Fibroblast of villous mesenchyme (primary cell): ENCODE measurements at places on chromosomes 1 and 21. TPM values are rescaled to one million over a fixed set of nuclear protein-coding genes. Genes with fewer than 3 reads are reported as not detected.

The CTSK gene
- total RNA-seq = 137 and 139 TPM in 2 replicates

The SLC9C2 gene
- total RNA-seq = not detected in 2 replicates

The PRPF38B gene
- total RNA-seq = 17.1 and 21.6 TPM in 2 replicates

The ATF3 gene
- 12.9 and 20.3 TPM in 2 replicates for total RNA-seq

The TTC39A gene
- 0.43 and 0.64 TPM in 2 replicates for total RNA-seq

The SARS1 gene
- total RNA-seq = 235 and 310 TPM in 2 replicates

The ABCA4 gene
- total RNA-seq = 0.43 and 0.64 TPM in 2 replicates

The OR2M3 gene
- not detected in 2 replicates for total RNA-seq

The RIMKLA gene
- total RNA-seq = under 0.01 TPM in 1 of 2 replicates, not detected in the other

The KCNJ9 gene
- total RNA-seq = not detected in 2 replicates

The OR2L5 gene
- total RNA-seq = not detected in 2 replicates

The CD1C gene
- not detected in 2 replicates for total RNA-seq

The IPO13 gene
- total RNA-seq = 18.7 and 20.7 TPM in 2 replicates

The OR2G6 gene
- total RNA-seq = not detected in 2 replicates

The CADM3 gene
- total RNA-seq = not detected in 2 replicates

The WDR26 gene
- 66.4 and 86.4 TPM in 2 replicates for total RNA-seq

The IFNLR1 gene
- under 0.01 TPM in 1 of 2 replicates, not detected in the other for total RNA-seq

The OR6N1 gene
- total RNA-seq = not detected in 2 replicates

The CYP4A11 gene
- not detected in 2 replicates for total RNA-seq

- DNase-seq = peak; percentile 67
Measured at GRCh38 chr1:154408174-154408777, 3.1 kb downstream of the IL6R start.

GRCh38 chr21:35658242-35658641 lies 402.1 kb downstream of the SETD4 start:
- DNase-seq = peak; percentile 53

DNA sequence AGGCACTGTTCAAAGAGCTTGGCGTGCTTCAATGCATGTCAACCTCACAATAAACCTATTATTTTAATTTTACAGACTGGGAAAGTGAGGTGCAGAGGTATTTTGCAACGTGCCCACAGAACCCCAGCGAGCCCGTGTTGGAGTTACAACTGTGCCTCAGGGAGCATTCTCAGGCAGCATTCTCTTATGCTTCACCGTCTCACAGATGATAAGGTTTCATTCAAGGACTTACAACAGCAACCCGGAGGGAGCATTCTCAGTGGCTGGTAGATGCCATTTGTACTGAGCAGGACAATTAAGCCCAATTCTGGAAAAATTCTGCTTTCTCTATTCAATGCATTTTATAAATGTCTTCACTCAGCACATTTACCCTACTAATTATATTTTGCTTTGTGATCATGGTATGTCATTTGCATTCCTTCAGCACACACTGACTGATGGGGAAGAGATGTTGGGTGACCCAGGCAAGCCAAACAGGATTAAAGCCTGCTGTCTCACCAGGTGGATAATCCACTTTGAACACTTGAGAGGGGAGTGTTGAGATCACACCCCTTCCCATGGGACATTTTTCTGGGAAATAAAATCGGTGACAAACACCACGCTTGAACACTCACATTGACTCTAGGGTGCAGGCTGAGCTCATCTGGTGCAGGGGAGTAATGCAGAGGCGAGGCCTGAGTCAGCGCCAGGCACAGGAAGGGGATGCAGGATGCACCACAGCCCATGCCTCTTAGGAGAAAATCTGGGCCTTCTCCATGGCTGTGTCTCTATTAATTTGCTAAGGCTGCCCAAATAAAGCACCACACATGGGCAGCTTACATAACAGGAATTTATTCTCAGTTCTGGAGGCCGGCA lies 113.9 kb downstream of the CLIC6 start:
- DNase-seq = no peak

GRCh38 chr1:17629460-17629859 lies 90.0 kb downstream of the ARHGEF10L start:
- DNase-seq = no peak

DNA sequence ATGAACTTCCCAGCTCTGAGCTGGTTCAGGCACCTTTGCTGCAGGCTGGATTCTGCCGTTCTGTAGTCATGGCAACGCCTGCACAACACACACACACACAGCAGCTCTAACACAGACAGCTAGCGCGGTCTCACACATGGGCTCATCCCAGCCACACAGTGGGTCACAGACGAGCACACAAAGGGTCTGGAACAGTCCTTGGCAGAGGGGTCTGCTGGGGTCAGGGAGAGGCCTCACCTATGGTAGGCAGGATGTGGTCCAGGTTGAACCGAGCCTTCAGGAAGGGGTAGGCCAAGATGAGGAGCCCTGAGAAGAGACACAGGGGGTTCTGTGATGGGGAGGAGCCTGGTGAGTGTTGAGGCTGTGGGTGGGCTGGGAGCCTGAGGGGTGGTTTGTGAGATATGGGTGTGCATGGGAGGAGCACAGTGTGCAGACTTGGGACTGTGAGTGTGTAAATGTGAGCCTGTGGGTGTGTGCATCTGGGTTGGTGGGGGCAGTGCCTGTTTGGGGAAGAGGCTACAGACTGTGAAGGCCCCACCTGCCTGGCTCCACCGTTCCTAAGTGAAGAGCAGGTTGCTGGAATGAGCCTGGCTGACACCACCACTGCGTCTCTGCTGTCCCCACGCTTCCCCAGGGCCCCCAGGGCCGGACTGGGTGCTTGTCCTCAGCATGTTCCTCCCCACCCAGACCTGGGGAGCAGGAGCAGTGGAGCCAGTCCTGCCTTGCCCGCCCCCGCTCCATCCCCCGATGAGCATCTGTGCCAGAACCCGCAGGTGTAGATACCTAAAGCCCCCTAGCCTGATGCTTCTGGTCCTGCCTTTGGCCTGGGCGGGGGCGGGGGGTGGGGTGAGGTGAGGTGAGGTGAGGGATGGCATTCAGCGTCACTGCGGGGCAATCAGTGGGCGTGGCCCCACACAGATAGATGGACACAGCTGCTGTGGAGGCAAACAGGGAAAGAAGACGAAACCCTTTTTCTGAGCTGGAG lies 1.5 kb downstream of the KNCN start:
- DNase-seq = peak; percentile 19

- no peak for DNase-seq
Measured at GRCh38 chr21:39951183-39952101, 84.2 kb downstream of the PCP4 start.

- DNase-seq = peak; percentile 98
Measured at GRCh38 chr1:113389953-113390834, at the start of gene MAGI3. Gene MAGI3 (plus strand): TSS chr1:113390515. CDS start chr1:113391034, 519 bp downstream.

DNA sequence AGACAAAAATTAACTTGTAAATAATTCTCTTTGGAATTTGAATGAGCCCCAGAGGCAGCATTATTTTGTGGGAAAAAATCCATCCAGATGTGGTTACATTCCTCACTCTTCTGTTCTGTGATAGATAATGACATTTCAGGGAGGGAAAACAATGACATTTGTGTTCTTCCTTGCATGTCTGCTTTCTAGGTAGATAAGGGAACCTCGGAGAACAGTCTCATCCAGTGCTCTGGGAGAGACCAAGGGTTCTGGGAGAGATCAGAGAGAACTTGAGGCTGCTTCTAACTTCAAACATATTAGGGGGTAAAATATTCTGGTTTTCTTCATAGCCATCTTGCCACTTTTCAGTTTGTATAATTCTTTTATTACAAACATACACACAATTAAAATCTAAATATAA lies 269.2 kb downstream of the NEGR1 start:
- no peak for DNase-seq

- DNase-seq = no peak
Measured at GRCh38 chr1:43573066-43573800, 42.5 kb downstream of the PTPRF start.

- no peak for DNase-seq
Measured at GRCh38 chr21:24852610-24853195, 754.6 kb downstream of the MRPL39 start.

DNA sequence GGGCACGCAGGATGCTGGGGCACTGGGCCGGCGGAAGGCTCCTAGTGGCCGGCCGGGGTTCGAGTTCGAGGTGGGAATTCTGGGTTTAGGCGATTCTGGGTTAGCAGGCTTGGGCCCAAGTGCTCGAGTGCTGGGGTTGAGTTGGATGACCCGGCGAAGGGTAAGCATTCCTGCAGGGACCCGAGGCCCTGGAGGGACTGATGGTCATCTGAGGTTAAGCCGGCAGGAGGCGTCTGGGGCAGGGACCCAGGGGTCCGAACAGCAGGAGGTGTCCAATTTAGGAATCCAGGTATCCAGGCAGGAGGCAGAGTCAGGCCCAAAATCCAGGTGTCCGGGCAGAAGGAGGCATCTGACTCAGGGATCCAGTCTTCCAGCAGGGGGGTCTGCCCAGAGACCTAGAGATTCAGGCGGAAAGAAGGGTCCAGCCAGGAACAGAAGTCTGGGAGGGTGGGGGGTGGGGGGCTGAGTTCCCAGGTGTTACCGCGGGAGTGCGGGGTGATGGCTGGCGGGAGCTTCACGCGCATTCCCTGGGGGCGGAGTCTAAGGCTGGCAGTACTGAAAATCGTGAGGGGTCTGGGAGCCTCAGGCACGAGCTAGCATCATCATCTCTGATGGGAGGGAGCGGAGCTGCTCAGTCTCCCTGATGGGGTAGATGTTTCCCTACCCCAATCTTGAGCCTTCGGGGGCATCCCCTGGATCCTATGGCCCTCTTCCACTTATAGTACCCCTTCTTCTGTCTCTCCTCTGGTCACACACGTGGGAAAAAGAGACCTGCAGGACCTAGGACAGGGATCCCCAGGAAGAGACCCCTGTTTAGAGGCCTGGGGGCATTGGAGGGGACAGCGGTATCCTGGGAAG lies 585 bp downstream of the GPR3 start:
- DNase-seq = no peak

DNA sequence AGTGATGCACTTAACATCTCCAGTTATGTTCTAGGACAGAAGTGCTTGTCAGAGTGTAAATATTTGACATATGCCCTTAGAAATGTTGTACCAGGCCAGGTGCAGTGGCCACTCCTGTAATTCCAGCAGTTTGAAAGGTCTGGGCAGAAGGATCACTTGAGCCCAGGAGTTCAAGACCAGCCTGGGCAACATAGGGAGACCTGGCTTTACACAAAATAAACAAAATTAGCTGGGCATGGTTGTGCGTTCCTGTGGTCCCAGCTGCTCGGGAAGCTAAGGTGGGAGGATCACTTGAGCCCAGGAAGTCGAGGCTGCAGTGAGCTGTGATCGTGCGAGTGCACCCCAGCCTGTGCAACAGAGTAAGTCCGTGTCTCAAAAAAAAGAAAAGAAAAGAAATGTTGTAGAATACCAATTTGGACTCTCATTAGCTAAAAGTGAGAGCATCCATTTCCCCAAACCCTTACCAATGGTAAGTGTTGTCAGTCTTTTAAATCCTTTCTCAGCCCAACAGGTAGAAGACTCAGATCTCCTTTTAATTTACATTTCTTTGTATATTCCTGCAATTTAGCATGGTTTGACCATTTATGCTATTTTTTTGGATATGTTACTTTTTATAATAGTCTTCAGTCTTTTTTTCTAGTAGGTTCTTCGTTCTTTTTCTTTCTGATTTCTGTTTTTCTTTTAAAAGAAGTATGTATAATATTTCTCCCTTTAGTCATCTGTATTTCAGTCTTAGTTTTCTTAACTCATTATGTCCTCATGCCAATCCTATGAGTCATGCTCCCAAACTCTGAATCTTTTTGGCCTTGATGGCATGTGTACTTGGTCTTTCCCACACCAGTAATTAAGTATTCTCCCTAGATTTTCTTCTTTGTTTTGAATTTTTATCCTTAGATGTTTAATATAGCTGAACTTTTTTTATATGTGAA lies 74.4 kb downstream of the CAMTA1 start:
- peak; percentile 95 for DNase-seq

DNA sequence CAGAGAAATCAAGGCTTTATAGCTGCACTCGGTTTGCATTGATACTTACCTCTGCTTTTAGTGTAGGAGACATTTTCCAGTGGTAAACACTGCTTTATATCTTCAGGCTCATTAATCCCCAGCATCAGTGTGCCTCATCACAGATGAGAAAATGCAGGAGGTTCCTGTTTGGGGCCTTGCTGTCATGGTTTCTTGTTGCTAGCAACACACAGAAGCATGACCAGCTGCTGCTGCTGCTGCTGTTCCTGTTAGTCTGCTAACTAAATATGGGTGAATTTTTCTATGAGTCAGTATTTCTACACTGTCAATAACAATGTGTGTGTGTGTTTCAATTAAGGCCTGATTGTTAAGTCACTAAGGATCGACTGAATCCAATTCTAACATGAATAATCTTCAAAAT lies 85.8 kb upstream of the RGS1 start:
- peak; percentile 93 for DNase-seq

GRCh38 chr1:17310068-17310640 lies 2.2 kb downstream of the PADI4 start:
- DNase-seq = no peak

- peak; percentile 64 for DNase-seq
Measured at GRCh38 chr1:213244664-213245091, 193.6 kb downstream of the RPS6KC1 start.

- peak; percentile 89 for DNase-seq
Measured at GRCh38 chr1:198656500-198656932, 17.7 kb downstream of the PTPRC start.

DNA sequence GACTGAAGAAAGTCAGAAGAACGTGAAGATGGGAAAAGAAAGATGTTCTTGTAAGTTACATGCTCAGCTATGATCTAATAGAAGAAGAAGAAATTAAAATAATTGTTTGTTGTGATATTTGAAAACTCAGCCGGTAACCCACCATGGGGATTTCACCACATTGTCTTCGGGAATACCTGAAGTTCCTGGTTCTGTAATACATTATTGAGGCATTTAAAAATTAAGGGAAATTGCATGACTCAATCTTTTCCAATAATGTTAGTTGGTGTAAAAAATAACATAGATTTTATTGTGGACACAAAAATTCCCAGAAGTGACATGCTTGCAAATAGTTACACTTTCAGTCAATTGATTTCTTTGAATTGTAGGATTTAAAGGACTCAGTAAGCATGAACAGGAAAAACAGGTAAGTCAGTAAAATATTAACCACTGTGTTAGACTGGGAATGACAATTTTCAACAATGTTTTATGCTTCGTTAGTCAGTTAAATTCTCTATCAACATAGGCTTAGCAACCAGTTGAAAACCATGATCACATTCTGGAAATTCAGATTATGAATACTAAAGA lies 745.1 kb downstream of the LTN1 start:
- no peak for DNase-seq

GRCh38 chr1:89633248-89633799 lies 404 bp downstream of the LRRC8C start:
- peak; percentile 57 for DNase-seq
